Naive thymus-derived CD8-positive, alpha-beta T cell (primary cell): ENCODE measurements at places on chromosomes 11 and 22. TPM values are rescaled to one million over a fixed set of nuclear protein-coding genes. Genes with fewer than 3 reads are reported as not detected.

GRCh38 chr11:115869780-115870431 is 365.7 kb upstream of the CADM1 start:
- no peak for DNase-seq
- peaks cover 11% of the 10 kb centered on the region for H3K27me3 ChIP-seq
- H3K4me3 ChIP-seq = no peak overlapping the region
- H3K36me3 ChIP-seq = no peaks in the 10 kb centered on the region

GRCh38 chr11:14642453-14642852 is 1.2 kb upstream of the PDE3B start:
- no peak for DNase-seq
- H3K27me3 ChIP-seq = no peaks in the 10 kb centered on the region
- H3K27ac ChIP-seq = peak overlapping the region; percentile 86
- peaks cover 24% of the 10 kb centered on the region for H3K4me1 ChIP-seq
- peak overlapping the region; percentile 85 for H3K4me3 ChIP-seq
- H3K36me3 ChIP-seq = peaks cover 22% of the 10 kb centered on the region

HEPACAM gene
- total RNA-seq = not detected

DNA sequence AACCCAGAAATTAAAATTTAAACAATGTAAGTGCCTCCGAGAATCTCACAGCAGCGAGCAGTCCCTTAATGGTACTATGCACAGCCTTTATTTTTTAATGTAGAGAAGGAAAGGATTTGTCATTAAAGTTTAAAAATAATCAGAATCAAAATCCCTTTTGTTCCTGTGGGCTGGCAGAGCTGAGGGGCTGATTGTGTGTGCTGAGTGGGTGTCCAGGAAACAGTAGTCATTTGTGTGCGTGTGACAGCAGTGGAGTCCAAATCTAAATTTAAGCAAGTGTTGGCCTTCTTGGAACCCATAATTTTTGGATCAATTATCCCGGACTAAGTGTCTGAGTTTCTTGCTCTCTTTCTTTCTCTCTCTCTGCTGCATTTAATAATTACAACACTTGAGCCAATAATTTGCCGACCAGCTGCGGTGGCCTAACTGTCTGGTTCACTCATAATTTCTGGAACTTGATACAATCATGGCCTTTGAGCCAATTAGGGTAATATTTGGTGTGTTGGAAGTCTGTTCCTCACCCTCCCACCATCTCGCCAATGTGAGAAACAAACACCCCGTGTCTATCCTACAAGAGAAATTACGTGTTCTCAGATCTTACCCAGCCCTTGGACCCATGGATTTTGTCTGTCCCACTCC is 528.0 kb downstream of the SOX6 start:
- no peaks in the 10 kb centered on the region for H3K36me3 ChIP-seq
- DNase-seq = no peak
- no peaks in the 10 kb centered on the region for H3K4me1 ChIP-seq

DNA sequence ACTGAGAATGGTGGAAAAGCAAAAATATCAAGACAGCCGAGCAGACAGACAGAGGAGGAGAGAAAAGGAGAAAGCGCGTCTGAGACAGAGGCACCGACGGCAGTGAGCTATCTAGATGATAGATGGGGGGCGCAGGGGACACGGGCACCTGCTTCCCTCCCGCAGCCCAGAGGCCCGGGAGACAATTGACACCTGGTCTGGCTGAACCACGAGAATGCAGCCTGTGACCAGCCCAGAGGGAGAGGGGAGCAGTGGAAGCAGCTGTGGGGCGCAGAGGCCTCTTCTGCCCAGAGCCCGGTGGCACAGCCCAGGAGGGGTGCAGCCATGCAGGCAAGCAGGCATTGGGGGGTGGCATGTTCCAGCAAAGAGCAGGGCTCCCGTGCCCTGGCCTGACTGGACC is 48.2 kb downstream of the ELFN2 start:
- H3K27me3 ChIP-seq = peaks cover 15% of the 10 kb centered on the region
- H3K27ac ChIP-seq = no peak overlapping the region
- H3K36me3 ChIP-seq = no peaks in the 10 kb centered on the region
- DNase-seq = no peak
- peaks cover 2% of the 10 kb centered on the region for H3K4me1 ChIP-seq
- no peak overlapping the region for H3K4me3 ChIP-seq

DNA sequence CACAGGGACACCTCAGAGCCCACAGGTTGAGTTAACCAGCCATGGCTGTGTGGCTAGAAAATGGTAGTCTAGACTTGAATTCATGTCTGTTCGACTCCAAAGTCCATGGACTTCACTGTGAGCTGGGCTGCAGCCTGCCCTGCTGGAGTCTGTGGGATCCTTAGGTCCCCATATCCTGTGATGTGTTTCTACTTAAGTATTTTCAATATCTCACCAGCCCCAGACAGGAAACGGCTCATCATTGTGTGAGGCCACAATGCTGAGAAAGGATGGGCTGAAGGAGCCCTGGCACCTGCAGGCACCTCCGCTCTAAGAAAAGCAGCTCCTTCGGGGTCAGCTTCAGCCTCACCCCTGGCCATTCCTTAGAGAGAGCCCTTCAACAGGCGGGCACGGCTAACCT is 93.1 kb downstream of the NAT10 start:
- no peak for DNase-seq
- no peaks in the 10 kb centered on the region for H3K27me3 ChIP-seq
- no peaks in the 10 kb centered on the region for H3K36me3 ChIP-seq
- H3K27ac ChIP-seq = no peak overlapping the region
- peaks cover 6% of the 10 kb centered on the region for H3K4me1 ChIP-seq

DNA sequence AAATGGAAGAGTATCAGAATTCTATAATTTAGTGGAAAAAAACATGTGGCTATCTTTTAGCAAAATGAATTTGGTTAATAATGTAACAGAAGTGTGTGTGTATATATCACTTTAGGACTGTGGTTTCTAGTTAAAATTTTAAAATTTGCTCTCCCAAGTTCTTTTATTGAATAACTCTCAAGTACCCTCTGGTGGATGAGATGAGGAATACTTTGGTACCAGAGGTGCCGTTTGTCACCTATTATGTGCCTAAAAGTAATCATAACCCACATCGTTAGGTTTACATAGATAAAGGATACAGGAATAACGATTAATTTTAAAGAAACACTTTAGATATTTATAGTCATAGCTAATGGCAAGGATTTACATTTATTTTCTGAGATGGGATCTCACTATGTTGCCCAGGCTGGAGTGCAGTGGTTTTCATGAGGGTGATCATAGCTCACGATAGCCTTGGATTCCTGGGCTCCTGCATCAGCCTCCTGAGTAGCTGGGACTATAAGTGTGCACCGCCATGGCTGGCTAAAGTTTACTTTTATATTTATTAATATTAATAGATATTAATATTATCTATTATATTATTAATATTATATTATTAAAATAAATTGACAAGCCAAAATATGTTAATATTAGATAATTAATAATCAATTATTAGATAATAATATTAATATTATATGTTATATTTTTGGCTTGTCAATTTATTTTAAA is 66.7 kb upstream of the CAPRIN1 start:
- DNase-seq = no peak
- H3K36me3 ChIP-seq = no peaks in the 10 kb centered on the region
- H3K27me3 ChIP-seq = peaks cover 7% of the 10 kb centered on the region
- H3K4me3 ChIP-seq = no peak overlapping the region
- no peak overlapping the region for H3K27ac ChIP-seq

DNA sequence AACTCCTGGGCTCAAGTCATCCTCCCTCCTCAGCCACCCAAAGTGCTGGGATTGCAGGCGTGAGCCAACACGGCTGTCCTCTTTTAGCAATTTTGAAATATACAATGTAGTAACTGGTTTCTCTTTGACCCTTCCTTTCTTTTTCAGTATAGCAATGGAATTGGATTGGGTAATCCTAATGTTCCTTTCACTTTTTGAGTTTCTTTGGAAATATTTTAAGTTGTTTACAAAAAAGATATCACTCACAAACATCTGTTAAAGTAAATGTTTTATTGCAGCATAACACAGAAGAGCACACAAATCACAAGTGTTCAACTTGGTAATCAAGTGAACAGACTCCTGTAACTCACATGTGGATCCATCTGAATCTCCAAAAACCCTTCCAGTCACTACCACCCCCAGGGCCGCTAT is 44.6 kb upstream of the EP300 start:
- no peak for DNase-seq
- H3K27me3 ChIP-seq = no peaks in the 10 kb centered on the region
- H3K27ac ChIP-seq = no peak overlapping the region
- H3K4me3 ChIP-seq = no peak overlapping the region
- H3K4me1 ChIP-seq = no peaks in the 10 kb centered on the region
- no peaks in the 10 kb centered on the region for H3K36me3 ChIP-seq

- peaks cover 2% of the 10 kb centered on the region for H3K36me3 ChIP-seq
- peaks cover 29% of the 10 kb centered on the region for H3K4me1 ChIP-seq
- H3K27ac ChIP-seq = peak overlapping the region; percentile 84
- no peak for DNase-seq
- no peaks in the 10 kb centered on the region for H3K27me3 ChIP-seq
Measured at GRCh38 chr22:31958625-31959239, 14.4 kb downstream of the YWHAH start.

- no peak overlapping the region for H3K4me3 ChIP-seq
- H3K27me3 ChIP-seq = peaks cover 48% of the 10 kb centered on the region
- no peak for DNase-seq
- H3K27ac ChIP-seq = no peak overlapping the region
Measured at GRCh38 chr11:74307434-74307833, 4.0 kb downstream of the P4HA3 start.

DNA sequence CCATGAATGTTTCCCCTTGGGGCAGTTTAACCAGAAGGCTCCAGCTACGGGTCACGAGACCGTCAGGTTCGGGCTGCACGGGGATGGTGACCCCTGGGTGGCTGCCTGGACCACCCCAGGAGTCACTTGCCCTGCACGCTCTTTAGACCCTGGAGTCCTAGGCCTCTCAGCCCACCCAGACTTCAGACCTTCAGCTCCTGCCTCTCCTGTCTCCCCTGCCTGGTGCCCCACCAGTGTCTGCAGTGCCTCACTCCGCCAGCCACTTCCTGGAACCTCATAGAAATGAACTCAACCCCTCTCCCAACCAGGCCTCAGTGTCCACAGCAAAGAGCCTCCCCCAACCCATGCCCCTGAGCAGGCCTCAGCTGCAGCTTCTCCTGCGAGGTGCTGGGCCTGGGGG is 12.5 kb upstream of the MS4A10 start:
- peaks cover 9% of the 10 kb centered on the region for H3K4me1 ChIP-seq
- H3K27me3 ChIP-seq = peaks cover 21% of the 10 kb centered on the region
- H3K36me3 ChIP-seq = no peaks in the 10 kb centered on the region
- no peak overlapping the region for H3K4me3 ChIP-seq
- no peak overlapping the region for H3K27ac ChIP-seq
- DNase-seq = no peak

CRYBB3 gene
- total RNA-seq = not detected

CCDC88B gene
- total RNA-seq = 112 TPM

KCNJ1 gene
- not detected for total RNA-seq

PDGFB gene
- 10.1 TPM for total RNA-seq

OR4P4 gene
- not detected for total RNA-seq

DNA sequence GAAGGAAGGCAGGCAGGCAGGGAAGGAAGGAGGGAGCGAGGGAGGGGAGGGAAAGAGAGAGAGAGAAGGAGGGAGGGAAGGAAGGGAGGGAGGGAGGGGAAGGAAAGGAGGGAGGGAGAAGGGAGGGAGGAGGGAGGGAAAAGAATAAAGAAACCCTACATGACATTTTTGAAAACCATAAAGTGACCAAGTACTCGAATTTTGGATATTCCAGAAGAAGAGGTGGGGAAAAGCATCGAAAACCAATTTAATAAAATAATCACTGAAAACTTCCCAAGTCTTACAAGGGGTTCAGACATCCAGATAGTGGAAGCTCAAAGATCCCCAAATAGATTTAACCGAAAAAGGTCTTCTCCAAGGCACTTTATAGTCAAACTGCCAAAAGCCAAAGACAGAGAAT is 11.7 kb downstream of the GDPD4 start:
- H3K27ac ChIP-seq = no peak overlapping the region
- no peaks in the 10 kb centered on the region for H3K4me1 ChIP-seq
- no peak for DNase-seq
- no peaks in the 10 kb centered on the region for H3K36me3 ChIP-seq
- H3K4me3 ChIP-seq = no peak overlapping the region

DTX4 gene
- 3.5 TPM for total RNA-seq

DNA sequence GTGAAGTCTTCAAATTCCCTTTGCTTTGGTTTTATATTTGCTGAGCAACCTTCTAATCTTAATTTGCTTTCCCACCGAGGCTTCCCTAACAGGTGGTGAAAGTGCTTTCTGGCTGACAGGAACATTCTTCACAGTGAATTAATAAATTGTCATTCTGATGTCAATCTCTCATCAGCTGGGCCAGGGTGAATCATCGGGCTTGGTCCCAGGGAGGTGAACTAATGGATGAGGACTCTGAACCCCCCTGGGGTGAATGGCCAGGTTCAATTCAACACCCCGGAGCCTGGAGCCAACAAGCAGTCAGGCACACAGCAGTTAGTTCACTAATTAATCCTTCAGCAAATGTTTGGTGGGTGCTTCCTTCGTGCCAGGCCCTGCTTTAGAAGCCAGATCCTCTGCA is 155.4 kb upstream of the PDGFD start:
- peaks cover 13% of the 10 kb centered on the region for H3K27me3 ChIP-seq
- no peak for DNase-seq
- no peaks in the 10 kb centered on the region for H3K36me3 ChIP-seq
- H3K4me3 ChIP-seq = no peak overlapping the region
- H3K4me1 ChIP-seq = no peaks in the 10 kb centered on the region
- no peak overlapping the region for H3K27ac ChIP-seq

SEC14L6 gene
- total RNA-seq = not detected

GAL3ST1 gene
- 2.7 TPM for total RNA-seq

DNA sequence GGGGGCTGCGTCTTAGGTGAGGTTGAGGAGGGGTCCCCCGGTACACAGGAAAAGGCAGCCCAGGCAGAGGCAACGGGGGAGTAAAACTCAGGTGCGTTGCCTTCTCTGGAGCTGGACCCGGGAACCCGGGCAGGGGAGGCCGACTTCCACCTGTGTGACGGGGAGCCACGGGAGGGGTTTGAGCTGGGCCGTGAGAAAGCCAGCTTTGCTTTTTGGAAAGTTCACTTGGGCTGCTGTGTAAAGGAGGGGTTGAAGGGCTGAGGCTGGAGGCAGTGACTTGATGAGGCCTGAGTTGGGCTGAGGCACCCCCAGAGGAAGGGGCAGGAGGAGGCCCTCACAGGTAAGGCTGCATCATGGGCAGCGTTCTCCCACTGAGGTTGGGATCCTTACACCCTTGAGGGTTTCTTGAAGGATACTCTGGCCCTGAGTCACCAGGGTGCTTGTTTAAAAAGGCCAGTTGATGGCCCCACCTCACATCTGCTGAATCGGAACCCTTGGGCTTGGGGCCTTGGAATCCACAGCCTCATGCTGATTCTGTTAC is 47.2 kb downstream of the CHRDL2 start:
- H3K4me3 ChIP-seq = no peak overlapping the region
- no peaks in the 10 kb centered on the region for H3K4me1 ChIP-seq
- H3K27ac ChIP-seq = no peak overlapping the region
- DNase-seq = no peak
- H3K36me3 ChIP-seq = peaks cover 2% of the 10 kb centered on the region

DNA sequence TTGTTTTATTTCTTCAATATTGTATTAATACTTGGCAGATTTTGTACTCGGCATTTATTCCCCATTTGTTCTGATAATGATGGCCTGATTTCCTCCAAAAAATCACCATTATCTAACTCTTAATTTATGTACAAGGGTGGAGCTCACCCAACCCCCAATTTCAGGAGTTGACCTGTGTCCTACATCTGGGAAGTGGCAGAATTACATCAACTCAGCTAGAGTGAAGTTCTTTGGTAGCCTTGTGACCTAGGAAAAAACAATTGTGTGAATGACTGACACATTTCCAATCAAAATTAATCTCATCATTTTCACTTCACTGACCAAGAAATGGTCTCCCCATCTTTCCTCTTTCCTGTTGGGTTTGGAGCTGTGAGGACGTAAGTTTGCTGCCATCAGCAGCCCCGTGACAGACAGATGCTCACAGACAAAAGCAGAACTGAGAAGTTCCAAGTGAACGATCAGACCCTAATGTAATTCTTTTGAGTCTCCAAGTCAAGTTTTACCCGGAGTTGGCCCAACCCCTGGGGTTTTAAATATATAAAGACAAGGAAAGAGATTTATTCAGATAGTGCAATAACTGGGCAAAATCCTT is 16.6 kb upstream of the MS4A6E start:
- no peaks in the 10 kb centered on the region for H3K36me3 ChIP-seq
- no peak for DNase-seq
